ENCODE measurements at places on chromosomes 11 and 22.

- no peak for DNase-seq
Measured at GRCh38 chr11:30522536-30523243, 63.5 kb downstream of the MPPED2 start.

- no peak for DNase-seq
Measured at GRCh38 chr11:46183819-46184218, 62.6 kb upstream of the PHF21A start.

GRCh38 chr11:120510406-120511115 is 987 bp upstream of the GRIK4 start:
- DNase-seq, result no peak

DNA sequence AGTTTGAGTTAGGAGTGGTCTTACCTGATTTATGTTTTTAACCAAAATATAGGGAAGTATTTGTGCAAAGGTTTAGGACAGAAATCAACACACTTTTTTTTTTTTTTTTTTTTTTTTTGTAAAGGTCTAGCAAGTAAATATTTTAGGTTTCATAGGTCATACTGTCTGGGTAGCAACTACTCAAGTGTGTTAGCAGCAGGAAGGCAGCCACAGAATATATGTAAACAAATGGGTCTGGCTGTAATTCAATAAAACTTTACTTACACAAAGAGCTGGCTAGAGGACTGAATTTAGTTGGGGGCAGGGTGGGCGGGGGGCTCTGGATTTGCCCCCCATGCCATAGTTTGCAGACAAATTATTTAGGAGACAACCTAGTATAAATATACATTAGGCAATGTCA is 510.4 kb downstream of the NELL1 start:
- DNase-seq, result no peak

GRCh38 chr11:23278121-23278520 is 417.8 kb upstream of the CCDC179 start:
- DNase-seq, result no peak

GRCh38 chr11:76628408-76628947 is 42.1 kb downstream of the LRRC32 start:
- DNase-seq, result peak; percentile 49

DNA sequence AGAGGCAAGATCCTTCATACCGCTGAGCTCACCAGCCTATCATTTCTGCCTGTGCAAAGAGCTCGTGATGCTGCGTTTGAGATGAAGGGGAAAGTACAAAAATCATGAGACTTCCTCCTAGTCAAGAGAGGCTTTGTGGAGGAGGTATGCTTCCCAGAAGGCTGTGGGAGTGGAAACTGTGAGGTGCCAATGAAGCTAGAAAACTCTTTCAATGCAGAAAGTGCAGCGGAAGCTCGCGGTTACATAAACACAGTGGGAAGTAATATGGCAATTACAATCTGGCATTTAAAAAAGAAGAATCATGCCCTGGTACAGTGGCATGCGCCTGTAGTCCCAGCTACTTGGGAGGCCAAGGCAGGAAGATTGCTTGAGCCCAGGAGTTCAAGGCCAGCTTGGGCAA is 134.8 kb downstream of the EHF start:
- no peak for DNase-seq

GRCh38 chr11:4672470-4672869 is 25.2 kb downstream of the OR51E2 start:
- DNase-seq, result no peak

- no peak for DNase-seq
Measured at GRCh38 chr11:45289369-45289768, 3.2 kb upstream of the SYT13 start.

- no peak for DNase-seq
Measured at GRCh38 chr11:93537049-93537448, 6.1 kb downstream of the SMCO4 start.

DNA sequence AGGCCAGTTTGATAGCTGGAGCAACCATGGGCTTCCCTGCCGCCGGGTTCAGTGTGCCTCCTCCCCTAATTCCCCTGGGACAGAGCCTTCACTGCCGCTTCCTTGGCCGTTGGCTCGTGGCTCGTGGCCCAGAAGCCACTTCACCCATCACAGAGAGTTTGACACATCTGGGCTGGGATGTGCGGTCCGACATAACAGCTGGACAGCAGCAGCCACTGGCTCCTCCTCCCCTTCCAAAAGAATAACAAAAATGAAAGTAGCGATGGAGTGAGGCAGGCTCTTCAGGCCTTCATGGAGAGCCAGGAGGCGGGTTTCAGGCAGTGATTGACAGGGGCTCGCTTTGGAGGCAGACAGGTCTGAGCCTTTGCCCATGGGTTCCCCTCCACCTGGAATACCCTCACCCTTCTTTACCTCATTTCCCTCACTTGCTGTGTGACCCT is 8.2 kb downstream of the CREB3L1 start:
- DNase-seq, result no peak

DNA sequence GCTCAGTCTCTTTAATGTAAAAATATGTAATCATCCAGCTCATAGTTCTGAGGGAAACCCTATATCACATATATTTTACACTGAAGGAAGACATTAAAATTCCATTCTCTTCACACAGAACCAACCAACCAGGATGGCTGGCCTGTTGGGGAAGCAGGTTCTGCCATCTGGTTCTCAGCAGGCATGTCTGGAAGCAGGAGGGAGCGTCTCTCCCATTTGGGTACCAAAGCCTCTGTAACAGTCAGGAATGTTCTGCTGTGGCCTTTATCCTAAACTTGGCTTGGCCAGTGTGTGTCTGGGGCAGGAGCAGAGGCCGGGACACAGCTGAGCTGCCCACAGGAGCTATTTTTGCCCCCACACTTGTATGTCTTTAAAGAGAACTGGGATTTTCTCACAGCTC is 29.2 kb downstream of the SGSM3 start:
- DNase-seq, result no peak

GRCh38 chr11:115092516-115092915 is 411.7 kb downstream of the CADM1 start:
- no peak for DNase-seq

DNA sequence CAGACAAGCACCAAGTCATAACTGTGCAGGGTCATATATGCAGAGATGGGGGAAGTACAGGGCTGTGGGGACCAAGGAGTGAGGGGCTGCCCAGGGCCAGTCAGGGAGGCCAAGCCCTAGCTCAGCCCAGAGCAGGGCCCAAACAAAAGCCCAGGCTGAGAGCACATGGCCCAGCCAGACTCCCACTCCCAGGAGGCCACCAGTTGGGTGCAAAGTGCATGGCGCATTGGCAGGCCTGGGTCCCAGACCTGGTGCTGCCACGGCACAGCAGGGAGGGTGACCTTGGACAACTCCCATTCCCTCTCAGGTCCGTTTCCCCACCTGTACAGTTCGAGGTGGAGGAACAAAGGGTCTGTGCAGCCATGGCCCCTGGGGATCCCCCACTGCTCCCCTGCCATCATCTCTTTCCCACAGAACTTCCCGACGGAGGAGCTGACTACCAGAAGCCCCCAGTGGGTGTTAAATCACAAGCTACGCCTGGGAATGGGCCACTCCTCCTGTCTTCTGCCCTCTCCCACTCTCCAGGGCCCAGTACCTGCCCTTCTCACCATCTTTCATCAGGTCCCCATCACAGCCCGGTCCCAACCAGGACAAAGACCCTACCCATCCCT is 608 bp downstream of the NIPSNAP1 start:
- DNase-seq, result no peak

GRCh38 chr11:62186195-62186594 is 3.8 kb upstream of the SCGB1D1 start:
- DNase-seq, result no peak

- no peak for DNase-seq
Measured at GRCh38 chr22:47102081-47102480, 339.6 kb downstream of the TBC1D22A start.

DNA sequence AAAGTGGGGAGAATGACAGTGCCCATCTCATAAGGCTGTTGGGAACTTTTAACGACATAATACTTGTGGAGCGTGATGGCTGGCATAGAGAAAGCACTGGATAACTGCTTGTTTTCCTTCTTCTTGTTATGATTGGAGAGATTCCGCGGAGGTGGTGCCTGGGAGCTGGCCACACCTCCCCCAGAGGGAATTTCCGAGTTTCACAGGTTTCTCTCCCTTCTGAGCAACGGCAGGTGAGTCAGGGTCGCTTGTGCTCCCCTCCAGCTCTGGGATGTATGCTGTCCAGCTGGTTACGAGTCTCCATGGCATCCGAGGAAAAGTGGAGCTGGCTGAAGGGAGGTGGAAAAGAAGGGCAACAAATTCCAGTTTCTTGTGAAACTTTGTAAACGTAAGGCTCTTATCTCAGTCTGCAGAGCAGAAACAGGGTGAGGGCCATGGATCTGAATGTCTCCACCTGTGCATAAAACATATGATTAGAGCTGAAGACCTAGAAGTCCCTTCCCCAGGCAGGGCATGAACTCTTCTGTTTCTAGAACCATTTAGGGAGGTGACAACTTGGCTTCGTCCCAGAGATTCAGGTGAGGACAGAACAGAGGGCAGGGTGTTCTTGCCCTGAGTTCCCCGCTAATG is 10.0 kb upstream of the PLET1 start:
- no peak for DNase-seq
